ENCODE measurements at places on chromosomes 7 and 10. TPM values are rescaled to one million over a fixed set of nuclear protein-coding genes. Genes with fewer than 3 reads are reported as not detected.

GRCh38 chr7:142442396-142442795 lies 184.5 kb upstream of the PRSS58 start:
- no peak for DNase-seq

DNA sequence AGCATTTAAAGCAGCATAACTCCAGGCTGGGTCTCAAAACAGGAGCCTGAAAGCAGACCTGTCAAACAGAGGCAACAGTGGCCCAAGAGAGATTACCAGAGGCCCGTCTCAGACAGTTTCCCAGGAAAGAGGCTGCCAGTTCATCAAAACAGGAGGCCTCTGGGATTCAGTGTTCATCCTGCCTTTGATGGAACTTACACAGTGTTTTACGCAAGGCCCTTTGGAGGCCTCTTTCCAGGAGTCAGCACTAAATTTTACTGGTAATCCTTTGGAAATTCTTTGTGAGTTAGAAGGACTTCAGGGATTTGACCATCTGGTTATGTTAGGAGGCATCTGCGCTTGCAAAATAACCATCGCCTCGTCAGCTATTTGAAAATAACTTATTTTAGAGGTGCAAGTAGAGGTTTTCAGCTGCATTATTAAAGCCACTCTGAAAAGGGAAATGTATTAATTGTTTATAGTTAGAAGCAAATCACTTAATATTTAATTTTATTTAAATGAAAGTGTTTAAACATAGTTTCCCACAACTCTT lies 501.2 kb upstream of the COBL start:
- no peak for DNase-seq

- no peak for DNase-seq
These were observed 457 bp downstream of the PLOD3 start for GRCh38 chr7:101216860-101217387.

DNA sequence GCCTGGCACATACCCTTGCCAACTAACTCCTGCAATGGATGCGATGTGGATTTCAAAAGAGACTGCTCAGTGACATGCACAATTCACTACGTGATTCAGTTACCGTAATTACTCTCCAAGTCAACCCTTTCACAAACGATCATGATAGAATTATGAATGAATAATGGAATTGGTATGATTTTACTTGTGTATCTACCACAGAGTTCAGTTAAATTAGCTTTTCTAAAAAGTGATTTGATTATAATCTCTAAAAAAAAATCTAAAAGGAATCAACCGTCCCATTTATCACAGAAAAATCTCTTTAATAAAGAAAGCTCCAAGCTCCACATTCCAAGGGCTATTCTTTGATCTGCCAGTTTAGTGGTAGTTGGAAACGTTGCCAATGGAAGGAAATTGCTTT lies 30.4 kb upstream of the RSU1 start:
- DNase-seq = no peak

GRCh38 chr10:4473977-4474376 lies 352.0 kb upstream of the AKR1E2 start:
- DNase-seq = no peak

GRCh38 chr7:91565499-91566401 lies 301.5 kb downstream of the FZD1 start:
- DNase-seq = no peak

DNA sequence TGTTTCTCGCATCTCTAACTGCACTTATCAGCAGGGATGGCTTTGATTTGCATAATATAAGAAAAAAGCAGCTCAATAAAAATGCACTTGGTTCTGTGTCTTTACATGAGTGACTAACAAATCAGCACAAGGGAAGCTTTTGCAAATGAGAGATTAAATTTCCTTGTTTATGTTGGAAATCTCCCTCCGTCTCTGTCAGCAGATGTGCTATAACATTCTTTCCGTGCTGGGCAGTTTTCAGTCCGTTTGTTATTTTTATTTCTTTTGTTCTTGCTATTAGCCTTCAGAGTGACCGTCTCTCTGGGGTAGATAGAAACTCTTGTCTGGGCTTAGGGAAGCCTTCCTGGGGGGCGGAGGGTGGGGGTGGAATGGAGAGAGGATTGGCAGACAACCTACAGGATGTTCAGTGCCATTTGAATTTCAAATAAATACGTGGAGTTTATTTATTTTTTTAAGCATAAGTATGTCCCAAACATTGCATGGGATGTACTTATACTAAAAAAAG lies 96.0 kb downstream of the GATA3 start:
- DNase-seq = no peak

The COL13A1 gene
- 2.5 TPM for total RNA-seq

DNA sequence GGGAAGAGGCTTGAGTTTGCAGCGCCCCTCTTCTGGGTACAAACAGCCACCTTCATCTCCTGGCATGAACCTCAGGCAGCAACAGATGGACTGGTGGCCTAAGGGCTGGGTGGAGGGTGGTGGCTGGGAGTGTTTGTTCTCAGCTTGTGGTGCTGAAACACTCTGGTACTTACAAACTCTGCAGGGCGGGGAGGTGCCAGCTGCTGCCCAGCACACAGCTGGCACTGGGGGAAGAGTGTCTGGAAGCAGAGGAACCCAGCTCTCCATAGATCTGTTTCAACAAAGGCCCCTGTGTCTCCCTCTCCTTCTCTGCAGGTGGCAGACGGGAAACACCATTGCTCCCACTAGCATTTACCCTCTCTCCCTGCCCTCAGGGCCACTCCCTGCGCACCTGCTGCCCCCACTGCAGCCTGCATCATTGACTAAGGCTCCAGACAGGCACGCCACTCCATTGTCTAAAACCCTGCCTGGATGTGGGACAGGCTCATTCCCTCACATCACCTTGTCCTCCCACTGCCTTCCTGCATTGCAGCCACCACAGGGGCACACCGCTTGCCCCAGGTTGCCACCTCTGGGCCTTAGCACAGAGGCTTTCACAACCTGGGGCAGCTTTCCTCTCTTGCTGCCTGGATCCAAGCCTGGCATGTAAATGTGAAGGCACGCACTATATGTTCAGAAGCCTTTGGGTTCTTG lies 6.5 kb downstream of the ARHGAP22 start:
- no peak for DNase-seq

DNA sequence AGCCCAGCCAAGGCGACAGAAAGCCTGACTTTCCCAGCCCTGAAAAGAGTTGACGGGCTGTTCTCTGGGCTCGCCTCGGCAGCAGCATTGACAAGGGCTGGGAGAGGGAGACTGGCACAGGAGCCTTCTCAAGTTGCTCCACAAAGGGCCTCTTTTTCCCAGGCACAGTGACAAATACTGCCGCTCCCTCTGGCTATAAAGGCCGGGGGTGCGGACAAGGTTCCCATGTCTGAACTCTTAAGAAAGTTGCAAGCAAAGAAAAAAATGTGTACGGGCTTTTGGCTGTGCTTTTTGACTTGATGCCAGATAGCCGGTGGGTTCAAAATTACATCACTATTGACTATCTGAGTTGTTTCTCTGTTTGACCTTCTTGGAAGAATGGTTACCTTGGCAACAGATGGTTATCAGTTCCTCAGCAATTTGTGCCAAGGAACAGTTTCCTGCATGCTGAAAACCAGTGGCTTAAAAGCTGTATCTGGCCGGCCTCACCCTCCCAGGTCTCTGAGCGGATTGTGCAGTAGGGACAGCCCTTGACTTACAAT lies 115.9 kb upstream of the EEPD1 start:
- peak; percentile 50 for DNase-seq

The HABP2 gene
- total RNA-seq = not detected
